Dermis blood vessel endothelial cell (primary cell): ENCODE measurements at places on chromosomes 5 and 9.

GRCh38 chr5:143331956-143332355 is 71.5 kb downstream of the NR3C1 start:
- DNase-seq = no peak

- peak; percentile 75 for DNase-seq
Measured at GRCh38 chr5:57834829-57835608, 352.4 kb upstream of the ACTBL2 start.

GRCh38 chr9:134525070-134525815 is 116.4 kb upstream of the COL5A1 start:
- no peak for DNase-seq

GRCh38 chr5:89211836-89212235 is 328.9 kb upstream of the MEF2C start:
- DNase-seq = no peak

GRCh38 chr9:117305454-117305853 is 109.4 kb downstream of the ASTN2 start:
- DNase-seq = no peak

DNA sequence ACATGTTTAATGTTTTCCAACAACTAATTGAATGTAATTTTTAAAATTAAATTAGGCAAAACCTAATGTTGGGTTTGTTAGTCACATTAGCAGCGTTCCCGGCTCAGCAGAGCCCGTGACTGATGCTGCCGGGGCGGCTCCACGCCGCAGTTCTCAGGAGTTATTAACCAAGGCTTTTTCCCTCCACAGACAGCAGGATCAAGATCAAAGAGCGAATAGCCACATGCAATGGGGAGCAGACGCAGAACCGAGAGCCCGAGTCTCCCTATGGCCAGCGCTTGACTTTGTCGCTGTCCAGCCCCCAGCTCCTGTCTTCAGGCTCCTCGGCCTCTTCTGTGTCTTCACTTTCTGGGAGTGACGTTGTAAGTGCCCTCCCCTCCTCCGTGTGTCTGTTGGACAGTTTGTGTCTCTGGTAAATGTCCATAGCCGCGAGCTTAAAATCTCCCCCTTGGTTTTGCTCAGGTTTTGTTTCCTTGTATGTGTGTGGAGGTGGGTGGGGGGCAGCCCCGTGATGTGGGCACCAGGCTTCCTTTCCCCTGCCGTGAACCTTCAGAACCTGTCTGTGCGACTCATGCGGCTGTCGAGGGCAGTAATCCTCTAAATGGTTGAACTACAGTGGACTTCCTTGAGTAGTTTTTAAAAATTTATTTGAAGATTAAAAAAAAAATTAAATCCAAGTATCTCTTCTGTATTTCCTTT is 37.1 kb downstream of the TENT4A start:
- no peak for DNase-seq

GRCh38 chr9:75938946-75939345 is 48.5 kb downstream of the PCSK5 start:
- no peak for DNase-seq

GRCh38 chr5:113514289-113514635 is 768 bp downstream of the YTHDC2 start:
- peak; percentile 29 for DNase-seq

GRCh38 chr9:8419596-8420275 is 620.2 kb upstream of the DMAC1 start:
- no peak for DNase-seq

DNA sequence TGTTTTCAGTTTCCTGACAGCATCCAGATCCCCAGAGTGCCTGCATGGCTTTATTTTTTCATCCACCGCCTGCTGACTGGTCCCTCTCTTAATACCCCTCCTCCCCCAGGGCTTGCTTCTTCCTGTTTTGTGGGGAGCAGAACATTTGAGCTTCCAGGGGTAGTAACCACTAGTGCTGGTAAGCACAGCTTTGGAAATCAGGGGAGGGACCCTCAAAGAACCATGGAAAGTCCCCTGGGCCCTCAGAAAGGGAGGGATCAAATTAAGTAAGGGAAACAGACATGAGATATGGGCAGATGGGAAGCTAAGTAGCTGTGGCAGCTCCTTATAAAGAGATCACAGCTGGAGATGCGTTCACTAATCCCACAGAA is 26.8 kb downstream of the GRIA1 start:
- no peak for DNase-seq

DNA sequence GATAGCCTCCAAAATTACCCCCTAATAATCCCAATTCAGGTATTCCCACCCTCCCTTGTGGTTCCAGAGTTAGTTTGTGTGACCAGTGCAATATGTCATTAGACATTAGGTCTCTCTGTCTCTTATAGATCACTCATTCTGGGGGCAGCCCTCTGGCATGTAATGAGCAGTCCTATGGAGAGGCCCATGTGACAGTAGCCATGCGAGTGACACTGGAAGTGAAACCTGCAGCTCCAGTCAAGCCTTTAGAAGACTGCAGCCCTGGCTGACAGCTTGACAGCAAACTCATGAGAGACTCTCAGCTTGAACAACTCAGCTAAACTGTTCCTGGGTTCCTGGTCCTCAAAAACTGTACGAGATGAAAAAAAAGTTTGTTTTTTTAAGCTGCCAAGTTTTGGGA is 54.0 kb upstream of the HSPB3 start:
- DNase-seq = no peak

- no peak for DNase-seq
Measured at GRCh38 chr9:125609744-125610143, 97.3 kb downstream of the MAPKAP1 start.

GRCh38 chr5:35274839-35275509 is 44.7 kb upstream of the PRLR start:
- DNase-seq = no peak
